ENCODE measurements at places on chromosomes 13 and 19.
A peak's percentile ranks its signal among the peaks of the same experiment; 100 is the strongest.

DNA sequence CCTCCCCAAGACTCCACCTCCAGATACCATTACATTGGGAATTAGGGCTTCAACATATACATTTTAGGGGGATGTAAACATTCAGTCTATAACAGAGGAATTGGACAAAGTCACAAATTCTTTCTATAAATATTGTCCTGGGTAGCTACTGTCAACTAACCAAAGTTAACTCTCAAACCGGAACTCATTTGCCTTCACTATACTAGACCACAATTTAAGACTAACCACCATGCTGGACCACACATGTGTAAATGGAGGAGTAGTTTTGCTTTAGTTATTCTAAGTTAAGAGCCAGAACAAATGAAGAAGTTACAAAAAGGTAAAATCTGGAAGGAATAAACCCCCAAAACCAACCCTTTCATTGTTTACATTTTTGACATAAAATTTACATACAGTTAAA, 222.8 kb downstream of the NDFIP2 start:
- no peak for DNase-seq

DNA sequence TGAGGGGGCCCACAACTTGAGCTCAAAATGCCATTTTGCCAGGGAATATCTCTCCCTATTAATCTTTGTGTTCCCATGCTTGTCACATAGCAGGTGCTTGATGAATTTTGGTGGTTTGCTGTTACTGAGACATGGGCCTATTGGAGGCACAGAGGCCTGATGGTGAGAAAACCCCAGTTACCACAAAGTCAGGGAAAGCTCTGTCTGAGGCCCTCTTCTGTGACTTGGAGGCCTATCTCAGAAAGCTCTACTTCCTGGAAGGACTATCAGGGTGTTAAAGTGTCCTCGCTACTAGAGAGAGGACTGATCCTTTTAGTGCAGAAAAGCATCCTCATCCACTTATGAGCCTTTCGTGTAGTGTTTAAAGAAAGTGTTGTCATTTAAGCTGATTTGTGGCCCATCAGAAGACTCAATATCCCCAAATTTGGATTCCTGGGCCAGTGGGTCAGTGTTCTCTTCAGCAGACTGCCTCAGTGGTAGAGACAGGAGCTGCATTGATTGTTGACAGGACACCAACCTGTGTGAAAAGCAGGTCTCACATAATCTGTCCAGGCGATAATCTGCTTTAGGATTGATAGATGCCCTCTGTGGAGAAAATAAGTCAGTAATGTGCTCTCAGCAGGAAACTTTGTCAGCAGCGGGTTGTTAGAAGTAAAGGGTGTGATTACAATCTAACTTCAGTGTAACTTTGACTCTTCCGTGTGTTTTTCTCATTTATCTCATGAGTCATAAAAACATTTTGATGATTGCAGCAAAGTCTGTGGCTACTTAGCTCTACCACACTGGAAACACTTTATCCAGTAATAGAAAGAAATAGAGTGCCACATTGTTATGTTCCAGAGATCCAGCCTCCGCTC, 121.0 kb downstream of the AKAP11 start:
- DNase-seq = no peak

DNA sequence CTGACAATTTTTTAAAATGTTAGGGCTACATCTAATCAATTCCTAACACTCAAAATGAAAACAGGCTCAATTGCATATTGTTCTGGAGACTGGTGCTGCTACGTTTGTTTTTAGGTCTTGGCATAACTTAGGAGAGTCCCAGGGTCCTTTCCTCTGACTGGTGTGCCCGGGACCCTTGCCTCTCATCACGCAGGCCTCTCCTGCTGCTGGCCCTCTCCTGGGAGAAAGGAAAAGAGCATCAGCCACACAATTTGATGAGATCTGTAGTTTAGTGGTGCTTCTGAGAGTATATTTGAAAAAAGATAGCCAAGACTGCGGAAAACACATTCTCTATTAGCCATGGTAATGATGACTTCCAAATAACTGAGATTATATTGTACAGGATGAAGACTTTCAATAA, 380.0 kb downstream of the KLF12 start:
- no peak for DNase-seq

GRCh38 chr13:94382517-94382916, 97.0 kb downstream of the DCT start:
- DNase-seq = no peak

DNA sequence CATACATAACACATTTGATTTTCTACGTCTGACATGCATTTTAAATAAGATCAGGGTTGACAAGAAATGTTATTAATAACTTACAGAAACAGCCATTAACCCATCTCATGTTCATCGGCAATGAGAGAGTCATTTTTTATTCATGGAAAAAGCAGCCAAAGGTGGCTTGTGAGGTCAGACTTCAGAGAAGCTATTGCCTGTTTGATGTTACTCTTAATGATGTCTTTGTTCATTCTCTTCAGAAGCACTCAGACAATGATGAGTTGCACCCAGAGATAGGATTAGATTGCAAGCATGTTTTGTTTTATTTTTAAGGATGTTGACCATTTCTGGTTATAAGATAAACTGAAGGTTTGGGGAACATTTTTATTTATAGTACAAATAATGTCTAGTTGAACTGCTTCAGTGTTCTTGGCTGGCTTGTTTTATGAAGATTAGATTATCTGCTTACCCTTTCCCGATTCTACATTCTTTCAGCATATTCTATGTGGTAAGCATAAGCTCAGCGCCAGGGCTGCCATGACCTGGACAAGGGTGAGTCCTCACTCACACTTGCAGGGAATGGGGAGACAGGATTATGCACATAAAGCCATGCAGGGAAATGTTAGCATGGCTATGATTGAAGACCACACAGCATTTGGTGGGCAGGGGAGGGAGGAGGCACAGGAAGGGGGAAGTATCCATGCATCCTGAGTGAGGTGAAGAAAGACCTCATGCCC, 288.1 kb downstream of the MTUS2 start:
- no peak for DNase-seq

DNA sequence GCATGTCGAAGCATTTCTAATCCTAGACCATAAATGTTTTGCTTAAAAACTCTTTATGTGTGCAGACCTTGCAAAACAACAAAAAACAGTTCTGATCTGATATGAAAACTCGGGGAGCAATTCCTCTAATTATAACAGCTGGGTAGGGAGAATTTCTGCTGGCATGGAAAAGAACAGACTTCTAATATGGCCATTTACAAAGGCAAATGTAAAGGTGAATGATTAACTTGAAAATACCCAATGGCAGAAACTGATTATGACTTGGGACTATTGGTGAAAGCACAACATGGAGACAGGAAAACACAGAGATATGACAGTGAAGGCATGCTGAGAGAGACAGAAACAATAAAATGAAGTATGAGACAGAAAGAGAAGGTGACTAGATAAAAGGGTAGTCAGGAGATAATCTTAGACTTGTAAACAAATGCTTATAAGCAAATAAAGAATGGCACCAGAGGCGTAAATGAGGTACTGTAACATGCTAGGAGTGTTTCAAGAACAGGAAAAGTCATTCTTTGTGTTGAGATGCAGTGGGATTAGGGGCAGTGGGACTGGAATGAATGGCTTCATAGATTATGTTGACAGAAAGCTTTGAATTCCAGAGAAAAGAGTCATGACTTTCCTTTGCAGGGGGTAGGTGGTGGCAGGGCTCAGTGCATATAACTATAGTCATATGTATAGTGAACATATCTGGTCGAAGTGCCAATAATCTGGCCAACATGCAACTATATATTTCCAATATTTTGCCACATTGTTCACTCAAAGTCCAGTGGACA, 393.0 kb downstream of the ITGBL1 start:
- no peak for DNase-seq

DNA sequence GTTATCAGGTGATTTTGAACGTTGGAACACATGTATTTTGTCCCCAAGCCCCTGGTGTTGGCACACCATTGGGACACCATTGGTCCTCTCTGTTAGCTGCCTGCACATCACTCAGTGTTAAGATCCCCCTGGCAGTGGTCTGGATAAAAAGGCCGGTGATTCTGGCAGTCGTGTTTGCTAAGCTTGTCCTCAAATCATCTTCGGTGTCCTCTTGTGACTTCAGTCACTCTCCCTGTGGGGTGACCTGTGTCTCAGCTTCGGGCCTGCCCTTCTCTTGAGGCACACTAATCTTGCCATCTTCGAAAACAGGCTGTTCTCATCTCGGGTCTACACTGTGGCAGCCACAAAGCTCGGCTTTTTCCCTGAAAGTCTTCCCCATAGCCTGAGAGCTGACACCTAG, 127.1 kb downstream of the ZIC5 start:
- no peak for DNase-seq

DNA sequence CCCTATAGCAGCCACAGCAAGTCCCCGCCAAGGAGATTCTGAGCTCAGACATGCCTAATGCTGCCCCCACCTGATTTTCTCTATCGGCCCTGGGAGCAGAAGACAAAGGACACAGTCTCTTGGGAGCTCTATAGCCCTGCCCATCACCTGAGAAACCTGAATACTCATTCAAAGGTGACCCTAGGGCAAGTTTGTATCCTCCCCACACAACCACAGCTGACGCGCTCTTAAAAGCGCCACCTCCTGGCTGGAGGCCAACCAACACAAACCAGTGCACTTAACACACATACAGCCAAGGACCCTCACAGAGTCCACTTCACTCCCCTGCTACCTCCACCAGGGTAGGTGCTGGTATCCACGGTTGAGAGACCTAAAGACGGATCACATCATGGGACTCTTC, 8.8 kb upstream of the IGFL4 start:
- no peak for DNase-seq

DNA sequence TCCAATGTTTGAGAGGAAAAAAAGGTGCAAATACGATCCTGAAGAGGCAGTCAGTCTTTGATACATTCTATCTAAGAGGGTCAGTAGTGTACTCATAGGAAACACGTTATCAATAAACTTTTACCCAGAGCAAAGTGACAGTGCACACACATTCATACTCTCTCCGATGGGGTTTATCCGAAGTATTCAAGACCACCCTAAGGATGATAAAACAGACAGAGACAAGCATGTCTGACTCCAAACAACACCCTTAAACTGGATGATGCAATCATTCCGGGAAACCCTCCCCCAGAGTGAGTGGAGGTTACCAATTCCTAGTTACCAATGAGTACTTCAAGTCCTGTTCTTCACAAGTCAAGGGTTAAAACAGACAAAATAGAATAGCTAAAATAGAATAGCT, 79.1 kb downstream of the DNAJC3 start:
- DNase-seq = no peak

- DNase-seq = no peak
These were observed 13.5 kb downstream of the DPF1 start for GRCh38 chr19:38210458-38210987.

DNA sequence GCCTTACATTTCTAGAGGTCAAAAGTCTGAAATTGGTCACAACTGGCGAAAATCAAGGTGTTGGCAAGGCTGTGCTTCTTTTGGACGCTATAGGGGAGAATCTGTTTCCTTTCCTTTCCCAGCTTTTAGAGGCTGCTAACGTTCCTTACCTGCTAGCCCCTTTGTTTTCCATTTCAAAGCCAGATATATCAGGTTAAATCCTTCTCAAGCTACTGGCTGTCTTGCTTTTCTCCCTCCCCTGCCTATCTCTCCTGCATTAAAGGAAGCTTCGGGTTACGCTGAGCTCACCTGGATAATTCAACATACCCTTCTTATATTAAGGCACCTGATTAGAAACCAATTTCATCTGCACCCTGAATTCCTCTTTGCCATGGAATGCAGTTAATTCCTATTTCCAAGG, 1569.7 kb upstream of the SLC10A2 start:
- DNase-seq = no peak

DNA sequence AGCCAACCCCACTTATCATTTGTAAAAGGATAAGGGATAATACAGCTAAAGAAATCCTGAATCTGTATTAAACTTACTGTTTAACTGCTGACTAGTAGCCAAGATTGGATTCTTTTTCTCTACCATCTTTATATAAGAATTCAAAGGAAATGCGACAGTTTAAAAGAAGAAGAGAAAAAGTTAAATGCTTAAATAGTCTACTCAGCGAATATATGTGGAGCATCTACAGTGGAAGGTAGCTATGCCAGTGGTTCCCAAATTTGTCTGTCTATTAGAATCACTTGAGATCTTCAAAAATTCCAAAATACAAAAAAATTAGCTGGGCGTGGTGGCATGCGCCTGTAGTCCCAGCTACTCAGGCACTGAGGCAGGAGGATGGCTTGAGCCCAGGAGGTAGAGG, 60.8 kb upstream of the KLF5 start:
- DNase-seq = no peak

- DNase-seq = peak; percentile 56
These were observed 12.7 kb downstream of the NPAS1 start for GRCh38 chr19:47032171-47032811.

- no peak for DNase-seq
These were observed 2.5 kb downstream of the LIG4 start for GRCh38 chr13:108212886-108213285.

DNA sequence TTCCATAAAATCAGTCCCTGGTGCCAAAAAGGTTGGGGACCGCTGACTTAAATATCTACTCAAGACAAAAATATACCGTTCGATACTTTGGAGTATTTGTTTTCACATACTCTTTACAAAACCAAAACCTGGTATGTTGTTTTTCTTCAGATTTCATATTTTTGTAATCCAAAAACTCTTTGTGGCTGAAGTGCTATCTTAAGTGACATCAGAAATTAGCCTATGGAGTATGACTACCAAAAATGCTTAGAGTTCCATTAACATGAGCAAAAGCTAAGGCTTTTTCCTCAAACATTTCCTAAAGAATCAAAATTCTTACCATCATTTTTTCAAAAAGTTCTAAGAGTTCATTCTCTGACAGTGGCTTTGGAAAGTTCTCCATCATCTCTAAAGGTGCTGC, 52.0 kb downstream of the DIAPH3 start:
- DNase-seq = no peak

GRCh38 chr13:104868806-104869205, 1666.7 kb downstream of the EFNB2 start:
- DNase-seq = no peak
